AG09319 (cell line): ENCODE measurements at places on chromosomes 6 and 20.

DNA sequence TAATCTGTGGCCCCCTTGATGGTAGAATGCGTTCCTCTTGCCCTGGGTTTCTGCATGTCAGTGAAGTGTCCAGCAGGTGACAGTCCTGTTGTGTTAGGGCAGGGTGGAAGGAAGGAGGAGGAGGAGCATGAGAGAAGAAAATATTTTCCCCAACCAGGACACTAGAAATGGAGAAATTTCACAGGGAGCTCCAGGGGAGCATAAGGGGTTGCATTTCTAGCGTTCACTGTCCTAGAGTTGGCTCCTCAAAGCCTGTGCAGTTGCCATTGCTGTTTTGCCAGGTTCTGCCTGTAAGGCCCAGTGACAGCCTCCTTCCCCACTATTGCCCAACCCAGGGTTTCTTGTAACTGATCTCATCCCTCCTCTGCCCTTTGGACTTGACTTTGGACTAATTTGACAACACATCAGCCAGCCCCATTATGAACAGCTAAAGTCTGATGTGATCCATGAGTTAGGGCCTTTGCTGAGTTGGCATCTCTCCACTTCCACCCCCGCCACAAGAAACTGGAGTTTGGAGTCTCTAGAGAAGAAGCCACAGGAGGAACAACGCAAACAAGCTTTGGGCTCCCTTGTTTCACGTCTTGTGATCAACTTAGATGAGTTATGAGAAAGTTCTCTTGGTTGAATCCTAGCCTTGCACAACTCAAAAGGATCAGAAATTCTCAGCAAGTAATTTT lies 14.0 kb upstream of the FAM50B start:
- DNase-seq, result no peak

- no peak for DNase-seq
Observed at GRCh38 chr6:2753110-2753489, 2.4 kb upstream of the MYLK4 start.

GRCh38 chr20:59730722-59731121 lies 126.4 kb downstream of the PHACTR3 start:
- no peak for DNase-seq

GRCh38 chr6:150184850-150185731 lies 42.2 kb downstream of the PPP1R14C start:
- DNase-seq, result no peak

DNA sequence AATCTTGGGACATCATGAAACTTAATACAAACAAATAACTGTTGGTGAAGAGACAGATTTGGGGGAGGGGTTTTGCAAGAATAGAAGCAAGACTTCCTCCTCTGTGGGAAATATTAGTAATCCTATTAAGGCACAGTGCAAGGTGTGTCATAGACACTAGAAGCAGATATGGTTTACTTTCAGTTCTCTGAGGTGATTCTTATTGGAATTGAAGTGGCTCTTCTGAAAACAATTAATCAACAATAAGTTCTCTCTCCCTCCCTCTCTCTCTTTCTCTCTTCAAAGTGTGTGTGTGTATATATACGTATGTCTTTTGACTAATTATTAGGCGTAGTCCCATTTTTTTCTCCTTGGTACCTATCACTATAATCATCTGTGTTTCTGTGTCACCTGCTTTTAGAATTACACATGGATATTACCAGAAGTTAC lies 99.8 kb downstream of the HIVEP2 start:
- no peak for DNase-seq

- DNase-seq, result no peak
Observed at GRCh38 chr20:44566018-44566417, 16.4 kb upstream of the PKIG start.

- DNase-seq, result no peak
Observed at GRCh38 chr20:50577175-50578018, 67.2 kb downstream of the PTPN1 start.

- no peak for DNase-seq
Observed at GRCh38 chr6:257031-257725, 35.1 kb upstream of the DUSP22 start.

DNA sequence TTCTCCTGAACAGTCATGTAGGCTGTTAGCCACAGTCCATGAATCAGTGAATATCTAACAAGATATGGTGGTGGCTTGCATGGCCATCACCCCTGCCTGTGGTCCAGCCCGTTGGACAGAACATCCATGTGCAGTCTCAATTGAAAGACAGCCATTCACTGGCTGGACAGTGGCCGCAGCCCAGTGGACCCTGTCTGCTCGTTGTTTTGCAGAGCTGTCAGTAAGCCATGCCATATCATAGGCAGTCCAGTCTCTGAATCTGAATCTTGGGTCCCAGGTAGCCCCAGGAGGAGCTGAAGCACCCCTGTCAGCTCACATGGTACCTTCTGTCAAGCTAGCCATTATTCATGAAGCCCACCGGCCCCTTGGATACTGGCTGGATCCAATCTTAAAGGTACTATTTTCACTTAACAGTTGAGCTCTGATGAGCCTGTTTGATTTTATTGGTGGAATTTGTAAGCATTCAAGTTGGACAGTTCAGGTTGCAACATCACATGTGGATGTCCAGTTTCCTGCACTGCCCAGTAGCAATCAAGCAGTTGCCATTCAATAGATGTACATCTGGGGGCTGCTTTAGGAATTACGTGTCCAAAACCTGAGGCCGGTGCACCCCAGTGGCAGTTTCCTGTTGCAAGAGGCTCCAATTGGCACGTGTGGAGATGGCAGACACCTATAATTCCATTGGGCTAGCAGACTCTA lies 37.8 kb downstream of the SERPINB1 start:
- DNase-seq, result no peak

DNA sequence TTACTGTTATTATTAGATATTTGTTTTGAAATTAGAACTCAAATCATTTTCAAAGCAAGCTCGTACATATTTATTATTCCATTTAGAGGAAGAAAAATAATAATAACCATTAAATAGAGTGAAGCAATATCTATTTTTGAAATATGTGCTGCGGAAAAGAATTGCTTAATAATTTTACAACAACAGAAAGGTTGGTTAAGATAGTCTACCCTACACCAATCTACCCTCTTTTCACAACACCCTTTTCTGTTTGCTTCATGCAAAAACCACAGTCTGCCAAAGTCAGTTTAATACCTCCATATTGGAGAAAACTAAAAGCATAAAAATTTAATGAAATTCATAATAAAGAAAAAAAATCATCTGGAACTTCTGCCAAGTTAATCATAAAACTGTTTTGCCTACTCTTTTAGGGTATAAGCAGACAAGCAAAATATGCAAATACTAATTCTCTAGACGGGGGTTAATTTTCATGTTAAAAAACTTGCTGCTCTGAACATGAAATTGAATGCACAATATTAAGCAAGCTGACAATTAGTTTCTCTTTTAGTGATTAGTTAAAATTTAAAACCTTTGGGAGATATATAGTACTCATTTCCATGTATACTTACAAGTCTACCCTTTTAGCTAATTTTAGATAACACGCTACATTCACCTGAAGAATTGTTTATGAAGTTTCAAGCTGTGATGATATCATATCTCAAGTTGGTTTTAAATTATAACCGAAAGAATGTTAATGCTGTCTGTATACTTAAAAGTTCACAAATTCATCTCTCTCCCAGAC lies 100.2 kb downstream of the AHI1 start:
- no peak for DNase-seq
